DMS79 treated with DMSO at 0.1 percent for 48 hours (cell line): ENCODE measurements at places on chromosomes 1 and 21.

DNA sequence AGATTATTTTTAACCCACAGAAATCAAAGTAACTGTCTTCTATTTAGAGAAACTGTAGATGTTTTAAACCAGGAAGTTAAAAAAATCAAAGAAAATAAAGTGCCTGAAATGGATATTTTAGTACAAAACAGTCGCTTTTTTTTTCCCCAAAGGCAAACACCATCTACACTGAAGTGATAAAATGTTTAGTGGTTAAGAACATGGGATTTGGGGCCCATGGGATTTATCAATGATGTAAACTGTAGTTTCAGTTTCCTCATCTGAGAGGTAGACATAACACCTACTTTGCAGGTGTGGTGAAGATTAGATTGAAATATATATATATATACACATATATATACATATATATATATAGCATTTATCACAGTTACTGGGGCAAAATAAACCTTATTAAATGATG is 22.1 kb downstream of the ASPM start:
- DNase-seq, result no peak

- DNase-seq, result no peak
Observed at GRCh38 chr1:231134624-231135023, 27.2 kb upstream of the TRIM67 start.

- no peak for DNase-seq
Observed at GRCh38 chr1:168005529-168005928, 68.7 kb upstream of the MPC2 start.

GRCh38 chr1:3037281-3038040 is 16.2 kb downstream of the ACTRT2 start:
- DNase-seq, result no peak

DNA sequence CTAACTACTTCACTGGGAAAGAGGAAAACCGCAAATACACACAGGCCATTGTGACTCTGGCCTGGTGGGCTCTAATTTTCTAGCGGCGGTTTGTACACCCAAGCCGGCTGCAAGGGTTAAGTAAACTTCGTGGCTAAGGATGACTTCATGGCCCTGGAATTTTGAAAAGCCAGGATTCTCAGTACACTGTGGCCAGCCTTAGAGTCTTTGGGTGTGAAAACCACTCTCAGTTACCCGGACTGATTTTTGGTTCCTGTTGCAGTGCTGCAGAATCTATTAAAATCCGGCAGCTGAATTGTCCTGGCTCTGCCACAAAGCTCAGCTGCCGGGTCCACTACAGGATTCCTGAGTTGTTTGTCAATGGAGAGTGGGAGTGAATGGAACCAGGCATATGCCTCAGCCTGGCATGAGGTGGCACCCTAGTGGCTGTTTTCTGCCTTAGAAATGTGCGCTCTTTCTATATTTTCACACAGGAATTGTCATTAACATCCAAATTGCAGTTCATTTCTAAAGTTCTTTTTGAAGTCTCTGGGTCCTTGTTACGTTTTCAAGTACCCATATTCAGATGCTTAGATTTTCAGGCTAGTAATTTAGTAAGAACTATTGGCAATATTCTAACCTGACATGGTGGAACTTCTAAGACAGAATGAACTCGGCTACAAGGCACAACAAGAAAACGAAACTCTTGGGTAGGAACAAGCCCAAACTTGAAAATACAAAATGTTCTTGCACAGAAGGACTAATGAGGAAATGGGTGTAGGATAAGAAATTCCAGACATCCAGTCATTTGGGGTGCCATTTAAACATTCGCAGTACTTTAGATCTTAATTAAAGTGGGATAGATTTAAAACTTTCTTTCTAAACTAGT is 255.9 kb downstream of the NFIA start:
- DNase-seq, result peak; percentile 75

- no peak for DNase-seq
Observed at GRCh38 chr1:111197598-111198284, 2.7 kb downstream of the DENND2D start.

DNA sequence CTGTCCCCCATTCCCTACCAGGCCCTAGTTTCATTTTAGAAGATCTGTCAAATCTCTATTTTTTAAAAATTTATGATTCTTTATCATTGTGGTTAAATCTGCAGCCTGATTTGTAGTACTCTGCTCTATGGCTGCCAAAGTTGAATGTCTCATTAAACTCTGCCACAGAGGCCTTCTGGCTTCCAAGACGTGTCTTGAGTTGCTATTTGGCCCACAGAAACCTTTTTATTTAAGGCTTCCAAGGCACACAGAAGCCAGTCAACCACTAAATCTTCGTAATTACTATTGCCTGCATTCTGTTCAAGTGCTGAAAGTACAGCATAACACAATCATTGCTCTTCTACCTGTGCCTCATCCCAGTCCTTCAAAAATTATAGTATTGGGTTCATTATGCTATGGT is 971.0 kb downstream of the NCAM2 start:
- no peak for DNase-seq

GRCh38 chr1:84956097-84956496 is 40.8 kb downstream of the MCOLN2 start:
- DNase-seq, result no peak

- DNase-seq, result no peak
Observed at GRCh38 chr1:68291688-68292384, 59.5 kb upstream of the WLS start.

DNA sequence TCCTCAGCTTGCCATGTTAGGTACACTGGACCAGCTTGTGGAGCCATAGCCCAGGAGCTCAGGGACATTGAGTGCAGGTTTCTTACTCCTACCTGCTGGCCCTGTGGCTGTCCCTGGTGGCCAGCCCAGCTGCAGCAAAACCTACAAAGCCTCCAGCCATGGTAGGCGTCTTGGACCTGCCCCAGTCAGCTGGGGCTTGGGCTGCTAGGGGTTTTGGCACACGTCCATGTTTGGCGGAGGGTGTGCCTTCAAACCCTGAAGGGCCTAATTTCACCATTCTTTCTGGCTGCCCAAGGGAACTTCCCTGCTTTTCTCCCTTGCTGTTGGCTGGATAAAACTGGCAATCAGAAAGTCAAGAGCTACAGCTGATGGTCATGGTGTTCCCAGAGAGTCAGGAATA is 25.4 kb downstream of the HMGCS2 start:
- DNase-seq, result no peak

DNA sequence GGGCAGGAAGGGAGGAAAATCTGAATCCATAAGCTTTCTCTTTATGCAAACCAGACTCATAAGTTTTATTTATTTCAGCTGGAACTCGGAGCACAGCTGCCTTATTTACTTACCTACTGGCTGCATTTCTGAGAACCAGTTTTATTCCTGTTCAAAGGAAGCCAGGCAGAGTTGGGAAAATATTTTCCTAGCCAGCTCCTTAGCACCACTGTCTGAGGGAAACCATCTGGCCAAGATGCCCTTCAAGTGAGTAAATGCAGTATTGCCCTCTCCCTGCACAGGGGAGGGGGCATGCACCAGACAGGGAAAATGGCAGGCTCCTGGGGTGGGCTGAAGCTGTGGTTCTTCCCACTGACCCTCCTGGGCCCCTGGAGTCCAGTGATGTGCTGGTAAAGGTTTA is 28.9 kb upstream of the FMOD start:
- DNase-seq, result no peak

DNA sequence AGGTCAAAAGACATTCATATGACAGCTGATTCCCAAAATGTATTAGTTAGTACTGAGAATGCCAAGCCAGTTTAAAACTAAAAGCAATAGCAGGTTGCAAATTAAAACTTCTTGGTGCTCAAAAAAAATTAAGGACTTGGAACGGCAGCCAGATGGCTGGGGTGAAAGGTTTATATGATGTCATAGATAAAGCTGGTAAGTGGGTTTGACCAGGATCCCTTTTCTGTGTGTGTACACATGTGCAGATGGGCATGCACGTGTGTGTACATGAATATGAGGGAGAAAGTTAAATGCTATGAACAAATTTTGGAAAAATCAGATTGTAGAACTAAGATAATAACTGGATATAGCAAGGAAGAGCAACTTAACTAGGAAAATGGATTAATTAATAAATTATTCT is 39.1 kb upstream of the DPH5 start:
- DNase-seq, result no peak

- no peak for DNase-seq
Observed at GRCh38 chr1:24871306-24871901, 58.7 kb downstream of the RUNX3 start.

DNA sequence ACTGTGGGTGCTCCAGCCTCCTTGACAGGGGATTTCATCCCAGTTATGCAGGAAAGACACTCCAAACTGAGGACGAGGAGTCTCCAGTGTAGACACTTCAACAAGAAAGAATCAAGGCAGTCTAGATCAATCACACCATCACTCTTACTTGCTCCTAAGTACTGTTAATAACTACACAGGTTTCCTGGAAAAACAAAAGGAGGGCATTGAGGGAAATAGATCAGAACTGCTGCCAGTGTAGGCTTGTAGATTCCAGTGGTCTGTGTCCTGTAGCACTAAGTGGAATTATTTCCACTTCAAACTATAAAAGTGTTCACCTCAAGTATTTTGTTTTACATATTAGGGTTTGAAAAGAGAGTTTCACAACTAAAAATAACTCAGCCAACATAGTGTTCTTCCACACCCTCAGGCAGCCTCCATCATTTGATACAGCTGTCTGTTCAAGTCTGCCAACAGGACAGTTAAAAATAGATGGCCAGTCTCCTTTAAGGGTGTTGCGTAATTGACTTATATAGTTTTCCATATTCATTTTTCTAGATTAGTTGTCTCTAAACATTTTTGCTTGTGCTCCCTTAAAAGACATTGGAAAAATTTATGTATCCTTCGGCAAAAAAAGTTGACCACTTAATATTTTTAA is 32.0 kb upstream of the AGL start:
- no peak for DNase-seq

DNA sequence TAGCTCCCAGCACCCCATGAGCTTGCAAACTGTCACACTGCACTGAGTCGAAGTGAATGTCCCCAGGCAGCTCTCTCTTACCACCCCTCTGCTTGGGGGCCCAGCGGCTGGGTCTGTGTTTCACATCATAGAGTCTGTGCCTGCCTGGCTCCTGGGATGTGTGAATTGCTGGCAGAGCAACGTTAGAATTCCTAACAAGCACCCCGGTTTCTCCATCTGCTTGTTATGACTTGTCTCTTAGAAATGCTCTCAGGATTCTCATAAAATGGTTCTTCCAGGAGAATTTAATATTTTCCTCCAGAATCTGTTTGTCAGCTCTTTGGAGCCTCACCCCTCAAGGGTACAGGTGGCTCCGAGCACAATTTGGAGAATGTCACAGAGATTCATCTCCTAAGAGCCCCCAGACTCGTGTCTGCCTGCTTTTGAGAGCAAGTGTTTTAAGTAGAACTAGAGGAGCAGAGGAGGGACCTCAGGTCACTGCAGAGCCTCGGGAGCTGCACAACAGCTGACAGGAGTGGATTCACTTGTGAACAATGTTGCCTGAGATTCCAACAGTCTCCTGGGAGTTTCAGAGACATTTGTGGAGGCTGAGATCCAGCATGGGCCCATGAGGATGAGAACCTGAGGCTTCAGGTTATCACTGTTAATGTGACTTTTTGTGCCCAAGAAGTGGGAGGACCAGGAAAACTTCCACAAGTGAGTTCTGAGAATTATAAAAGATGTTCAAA is 131.5 kb downstream of the KCNJ6 start:
- DNase-seq, result no peak
